ENCODE measurements at places on chromosomes 16 and 17.

DNA sequence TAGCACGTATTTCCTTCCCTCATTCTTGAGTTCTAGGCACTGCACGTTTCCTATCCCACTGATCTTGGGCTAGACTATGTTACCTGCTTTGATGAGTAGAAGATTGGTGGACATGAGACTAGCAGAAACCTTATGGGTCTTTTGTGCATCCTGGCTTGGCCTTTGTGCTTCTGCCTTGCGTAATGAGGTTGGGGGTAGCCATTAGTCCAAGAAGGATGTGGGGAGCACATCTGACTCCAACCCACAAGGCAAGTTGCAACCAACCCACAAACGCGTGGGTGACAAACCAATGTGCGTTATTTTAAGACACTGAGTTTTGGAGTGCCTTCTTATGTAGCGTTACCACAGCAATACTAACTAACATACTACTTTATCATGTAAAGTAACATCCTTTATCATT, 180.4 kb upstream of the IRX5 start:
- no peak for DNase-seq

- DNase-seq, result no peak
Observed at GRCh38 chr17:74916851-74917199, 6.2 kb downstream of the USH1G start.

GRCh38 chr17:28038802-28039201, 3.7 kb upstream of the NLK start:
- DNase-seq, result no peak

DNA sequence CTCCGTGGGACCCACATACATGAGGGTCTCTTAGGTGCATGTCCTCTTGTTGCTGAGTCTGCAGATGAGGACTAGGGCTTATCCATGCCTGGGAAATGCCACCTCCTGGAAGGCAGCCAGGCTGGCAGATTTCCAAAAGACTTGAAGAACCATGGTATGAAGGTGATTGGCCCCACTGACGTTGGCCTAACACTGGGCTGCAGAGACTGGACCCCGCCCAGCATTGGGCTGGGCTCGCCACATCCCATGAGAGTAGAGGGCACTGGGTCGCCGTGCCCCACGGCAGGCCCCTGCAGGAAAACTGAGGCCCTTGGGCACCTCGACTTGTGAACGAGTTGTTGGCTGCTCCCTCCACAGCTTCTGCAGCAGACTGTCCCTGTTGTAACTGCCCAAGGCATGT, 38.2 kb upstream of the IL21R start:
- DNase-seq, result no peak

GRCh38 chr16:12455287-12455798, 348.3 kb downstream of the CPPED1 start:
- DNase-seq, result peak; percentile 40

DNA sequence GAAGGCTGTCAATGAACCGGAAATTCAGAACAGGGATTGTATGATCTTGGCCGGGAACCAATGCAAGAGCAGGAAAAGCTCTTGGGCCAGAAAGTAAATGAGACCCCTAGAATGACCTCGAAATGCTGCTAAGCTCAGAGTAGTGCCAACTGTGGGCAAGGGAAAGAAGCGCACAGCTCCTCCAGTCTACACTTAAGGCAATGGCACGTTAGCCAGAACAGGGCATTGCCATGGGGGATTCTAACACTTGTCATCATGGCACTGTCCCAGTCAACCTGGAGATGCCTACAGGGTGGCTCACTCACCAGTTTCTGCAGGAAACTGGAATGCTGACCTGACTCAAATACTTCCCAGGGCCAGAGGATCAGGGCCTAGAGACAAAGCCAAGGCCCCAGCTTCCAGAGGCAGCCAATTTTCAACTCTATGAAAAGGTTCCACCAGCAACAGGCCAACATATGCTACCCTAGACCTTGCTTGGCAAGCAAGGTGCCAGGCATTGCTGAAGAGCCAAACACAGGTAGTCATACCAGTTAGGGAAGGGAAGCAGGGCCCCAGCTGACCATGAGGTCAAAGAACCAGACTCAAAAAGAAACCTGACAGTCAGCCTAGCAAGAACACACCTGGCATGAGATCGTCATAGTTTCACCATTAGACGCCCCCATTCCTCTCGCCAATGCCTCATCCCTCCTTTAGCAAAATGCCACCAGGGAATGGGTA, 34.9 kb downstream of the ARHGAP17 start:
- no peak for DNase-seq

DNA sequence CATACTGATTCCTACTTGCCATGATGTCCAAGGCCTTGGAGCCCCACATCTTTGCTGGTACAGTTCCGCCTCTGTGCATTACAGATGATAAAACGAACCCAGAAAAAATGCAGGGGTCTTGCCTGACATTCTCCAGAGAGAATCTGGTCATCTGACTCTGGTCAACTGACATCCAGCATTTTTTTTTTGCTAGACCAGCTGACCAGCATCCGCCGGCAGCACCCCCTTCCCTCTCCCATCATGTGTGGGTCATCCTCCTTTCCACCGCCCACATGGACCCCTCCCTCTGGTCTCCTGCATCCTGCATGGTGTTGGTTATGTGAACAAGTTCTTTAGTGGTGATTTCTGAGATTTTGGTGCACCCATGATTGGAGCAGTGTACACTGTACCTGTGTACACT, 47.1 kb downstream of the CDH1 start:
- DNase-seq, result no peak

DNA sequence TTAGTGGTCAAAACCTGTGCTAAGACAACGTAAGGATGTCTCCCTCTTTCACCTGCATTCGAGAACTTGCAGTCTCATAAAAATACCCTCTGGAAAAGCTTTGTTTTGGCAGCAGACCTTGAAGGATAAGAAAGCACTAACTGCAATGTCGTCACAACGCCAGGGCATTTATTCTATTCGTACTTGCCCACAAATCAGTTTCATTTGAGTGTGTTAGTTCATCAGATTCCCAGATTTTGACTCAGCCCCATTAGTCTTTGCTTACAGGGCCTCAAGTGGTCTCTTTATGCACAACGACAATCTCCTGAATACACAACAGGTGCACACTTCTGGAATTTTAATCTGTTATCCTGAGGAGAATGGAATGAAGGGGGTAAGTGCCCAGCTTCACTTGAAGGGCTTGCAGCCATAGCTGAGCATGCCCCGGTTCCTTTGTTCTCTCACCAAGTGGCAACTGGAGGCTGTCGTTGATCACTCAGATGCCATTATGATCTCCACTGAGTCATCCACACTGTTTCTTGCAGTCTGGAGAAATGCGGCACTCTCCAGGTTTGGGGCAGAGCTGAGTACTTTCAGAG, 58.8 kb downstream of the CLEC19A start:
- no peak for DNase-seq
